ENCODE measurements at places on chromosomes 12 and 14. TPM values are rescaled to one million over a fixed set of nuclear protein-coding genes. Genes with fewer than 3 reads are reported as not detected.

DNA sequence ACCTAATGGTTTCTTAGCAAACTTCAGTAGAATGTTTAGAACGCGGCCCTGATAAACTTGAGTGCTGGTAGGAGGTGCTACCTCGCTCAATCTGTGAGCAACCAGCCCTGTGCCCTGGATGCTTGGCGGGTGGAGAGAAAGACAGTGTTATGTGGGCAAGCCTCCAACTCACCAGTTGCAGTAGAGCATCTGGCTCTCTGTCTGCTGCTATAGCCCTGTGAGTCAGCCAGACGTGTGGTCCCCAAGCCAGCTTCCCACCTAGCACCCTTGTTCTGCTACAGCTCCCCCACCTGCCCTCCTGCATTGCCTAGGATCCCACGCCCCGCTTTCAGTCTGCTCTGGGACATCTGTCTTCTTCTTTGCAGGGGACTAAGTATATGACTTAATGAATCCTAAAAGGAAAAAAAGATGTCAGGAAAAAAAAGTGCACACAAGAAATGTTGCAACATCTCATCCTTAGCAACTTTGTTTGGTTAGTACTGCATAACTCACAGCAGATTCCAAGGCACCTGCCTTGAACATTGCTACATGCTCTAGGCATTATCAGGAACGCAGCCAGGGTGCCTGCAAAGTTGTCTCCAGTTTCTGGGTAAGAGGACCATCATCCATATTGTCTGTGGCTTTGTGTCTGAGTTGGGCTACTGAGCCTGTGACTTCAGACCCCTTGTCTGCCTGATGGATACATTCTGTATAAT, 13.6 kb downstream of the SNRNP35 start:
- peak; percentile 69 for DNase-seq

- no peak for DNase-seq
These were observed 50.6 kb downstream of the DRAM1 start for GRCh38 chr12:101927999-101928398.

GRCh38 chr14:100754020-100754419, 27.3 kb downstream of the DLK1 start:
- DNase-seq = no peak

The LRP6 gene
- 116 TPM for total RNA-seq
